Activated T-helper 17 cell treated with anti-CD3 and anti-CD28 coated beads, Interleukin-2, amount 50 U/mL, for 72 hours (primary cell): ENCODE measurements at places on chromosomes 7 and 10.

DNA sequence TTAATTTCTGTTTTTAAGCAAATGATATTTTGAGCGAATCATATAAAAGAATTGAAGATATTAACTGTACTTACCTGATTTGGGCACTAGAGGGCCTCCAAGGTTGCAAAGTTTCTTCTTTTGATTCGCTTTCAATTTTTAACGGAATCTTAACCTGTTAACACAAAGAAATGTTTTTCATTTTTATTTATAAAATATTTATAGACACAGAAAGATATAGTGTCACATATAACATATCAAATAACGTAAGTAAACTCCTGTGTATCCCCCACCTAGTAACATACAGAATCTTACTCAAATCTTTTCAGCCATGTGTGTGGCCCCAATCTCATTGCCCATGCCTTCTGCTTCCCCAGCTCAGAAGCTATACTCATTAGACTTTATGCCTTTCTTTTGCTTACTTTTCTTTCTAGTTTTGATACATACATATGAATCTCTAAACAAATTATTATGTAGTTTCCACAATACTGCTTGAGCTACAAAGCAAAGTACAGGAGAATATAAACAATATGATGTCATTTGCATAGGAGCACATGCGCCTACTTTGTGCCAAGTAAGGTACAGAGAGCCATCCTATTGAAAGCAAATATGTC lies 49.5 kb upstream of the ZPBP start:
- peak; percentile 63 for ATAC-seq

DNA sequence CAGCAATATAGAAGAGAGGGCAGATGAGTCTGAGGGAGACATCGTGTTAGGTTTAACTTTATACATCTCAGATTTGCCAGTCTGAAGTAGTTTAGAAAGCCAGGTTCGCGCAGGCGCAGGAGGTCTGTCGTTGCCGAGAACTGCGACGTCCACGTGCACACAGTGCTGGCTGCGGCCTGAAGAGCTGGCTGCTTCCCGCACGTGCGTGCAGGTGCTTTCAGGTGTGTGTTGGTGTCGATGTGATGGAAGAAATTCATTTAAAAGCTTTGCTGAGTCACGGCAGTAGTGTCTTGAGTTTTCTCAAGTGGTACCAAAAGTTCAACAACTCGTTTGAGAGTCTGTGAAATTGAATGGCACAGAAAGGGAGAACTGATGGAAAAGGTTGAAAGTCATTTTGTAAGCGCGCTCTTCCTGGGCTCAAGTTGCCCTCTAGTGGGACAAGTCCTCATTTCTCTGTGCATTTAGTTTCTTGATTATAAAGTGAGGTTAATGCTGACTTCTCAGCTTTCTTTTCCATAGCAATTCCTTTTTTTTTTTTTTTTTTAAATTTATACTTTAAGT lies 18.6 kb downstream of the WDR37 start:
- ATAC-seq: no peak

DNA sequence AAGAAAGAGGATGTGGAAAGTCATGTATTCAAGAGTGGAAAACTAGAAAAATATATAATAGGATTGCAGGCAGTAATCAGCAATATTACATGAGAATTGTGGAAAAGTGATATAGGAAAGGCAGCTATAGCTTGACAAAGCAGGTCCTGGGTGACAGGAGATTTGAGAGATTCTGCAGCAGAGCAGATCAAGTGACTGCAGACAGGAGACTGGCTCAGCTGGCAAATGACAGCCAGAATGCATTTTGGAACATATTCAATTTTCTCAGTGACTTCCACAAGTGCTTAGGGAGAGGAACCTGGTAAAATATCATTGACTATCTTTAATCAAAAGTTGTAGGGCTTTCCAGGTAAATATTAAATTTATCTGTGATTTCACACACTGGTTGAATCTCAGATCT lies 260.5 kb upstream of the CACNA2D1 start:
- no peak for ATAC-seq

DNA sequence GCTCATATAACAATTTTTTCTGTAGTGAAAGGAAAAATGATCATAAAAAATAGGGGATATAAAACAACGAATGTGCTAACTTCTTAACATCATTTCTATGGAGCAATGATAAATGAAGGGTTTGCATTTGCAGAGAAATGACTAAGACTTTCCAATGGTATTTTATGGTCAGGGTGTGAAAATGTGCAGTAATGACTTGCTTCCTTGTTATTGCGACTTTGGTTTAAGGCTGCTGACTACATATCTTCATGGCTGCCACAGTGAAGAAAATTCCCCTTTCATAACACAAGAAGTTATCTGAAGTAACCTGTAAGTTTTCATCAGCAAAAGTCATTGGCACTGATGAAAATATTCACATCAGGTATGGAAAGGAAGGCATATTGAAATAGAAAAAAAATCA lies 166.1 kb upstream of the NRG3 start:
- no peak for ATAC-seq

GRCh38 chr10:2326411-2326810 lies 589.1 kb upstream of the ADARB2 start:
- ATAC-seq: no peak

DNA sequence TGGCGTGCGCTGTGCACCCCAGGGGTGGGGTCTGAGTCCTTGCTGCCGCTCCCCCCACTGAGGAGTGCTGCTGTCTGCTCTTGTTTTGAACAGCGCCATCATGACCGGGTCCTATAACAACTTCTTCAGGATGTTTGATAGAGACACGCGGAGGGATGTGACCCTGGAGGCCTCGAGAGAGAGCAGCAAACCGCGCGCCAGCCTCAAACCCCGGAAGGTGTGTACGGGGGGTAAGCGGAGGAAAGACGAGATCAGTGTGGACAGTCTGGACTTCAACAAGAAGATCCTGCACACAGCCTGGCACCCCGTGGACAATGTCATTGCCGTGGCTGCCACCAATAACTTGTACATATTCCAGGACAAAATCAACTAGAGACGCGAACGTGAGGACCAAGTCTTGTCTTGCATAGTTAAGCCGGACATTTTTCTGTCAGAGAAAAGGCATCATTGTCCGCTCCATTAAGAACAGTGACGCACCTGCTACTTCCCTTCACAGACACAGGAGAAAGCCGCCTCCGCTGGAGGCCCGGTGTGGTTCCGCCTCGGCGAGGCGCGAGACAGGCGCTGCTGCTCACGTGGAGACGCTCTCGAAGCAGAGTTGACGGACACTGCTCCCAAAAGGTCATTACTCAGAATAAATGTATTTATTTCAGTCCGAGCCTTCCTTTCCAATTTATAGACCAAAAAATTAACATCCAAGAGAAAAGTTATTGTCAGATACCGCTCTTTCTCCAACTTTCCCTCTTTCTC lies 26.0 kb downstream of the BNIP3 start:
- ATAC-seq: no peak

- ATAC-seq: peak; percentile 73
Observed at GRCh38 chr7:74269757-74270277, 15.6 kb upstream of the RFC2 start.

DNA sequence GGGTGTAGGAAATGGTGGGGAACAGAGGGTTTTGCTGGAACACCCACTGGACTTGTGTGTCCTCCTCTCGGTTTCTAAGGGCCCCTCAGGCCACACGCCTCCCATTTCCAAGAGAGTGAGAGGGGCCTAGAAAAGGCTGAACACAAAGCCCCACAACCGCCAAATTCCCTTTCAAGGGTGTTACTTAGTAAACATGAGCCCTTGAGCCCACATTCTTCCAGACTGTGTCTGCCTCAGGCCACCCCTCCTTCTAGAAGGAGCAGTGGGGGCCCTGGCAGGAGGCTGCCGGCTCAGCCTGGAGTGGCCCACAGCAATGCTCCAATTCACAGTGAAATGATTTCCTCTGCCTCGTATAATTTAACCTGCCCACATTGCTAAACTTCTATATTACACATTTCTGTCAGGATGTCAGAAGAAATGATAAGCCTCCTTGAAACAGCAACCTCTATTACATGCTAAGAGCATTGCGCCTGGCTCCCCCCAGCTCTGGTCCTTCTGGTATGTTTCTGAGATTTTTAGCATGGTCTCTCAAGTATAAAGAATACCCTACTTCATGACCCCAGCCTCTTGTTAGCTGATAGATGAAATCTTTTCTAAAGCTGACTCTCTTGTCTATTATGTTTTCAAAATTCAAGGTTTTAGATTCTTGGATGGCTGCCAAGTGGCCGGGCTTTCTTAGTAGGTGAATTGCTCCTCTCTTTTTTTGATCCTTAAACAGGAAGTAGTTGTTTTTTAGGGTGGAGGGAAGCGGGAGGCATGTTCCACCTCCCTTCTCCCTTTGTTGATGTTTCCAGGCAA lies 673.9 kb upstream of the GALNT17 start:
- no peak for ATAC-seq

DNA sequence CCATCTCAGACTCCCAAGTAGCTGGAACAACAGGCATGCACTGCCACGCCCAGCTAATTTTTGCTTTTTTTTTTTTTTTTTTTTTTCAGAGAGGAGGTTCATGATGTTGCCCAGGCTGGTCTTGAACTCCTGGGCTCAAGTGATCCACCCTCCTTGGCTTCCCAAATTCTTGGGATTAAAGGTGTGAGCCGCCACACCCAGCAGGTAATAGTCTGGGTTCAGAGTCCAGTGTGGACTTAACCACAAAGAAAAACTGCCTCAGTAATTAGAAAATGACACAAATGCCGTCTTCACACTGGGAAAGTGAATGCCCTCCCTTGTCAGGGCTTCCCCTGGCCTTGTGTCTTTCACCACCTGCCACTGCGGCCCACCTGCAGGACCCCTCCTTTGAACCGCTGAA lies 101.1 kb downstream of the RAB11FIP2 start:
- ATAC-seq: no peak

- no peak for ATAC-seq
Observed at GRCh38 chr10:70801854-70802253, 13.9 kb upstream of the SGPL1 start.

- ATAC-seq: peak; percentile 79
Observed at GRCh38 chr7:36723951-36724664, at the start of gene AOAH. Gene AOAH, minus strand, starts transcription at chr7:36724494. Its CDS starts 346 bp downstream, at chr7:36724148.
